ENCODE measurements at places on chromosomes 4 and X. TPM values are rescaled to one million over a fixed set of nuclear protein-coding genes. Genes with fewer than 3 reads are reported as not detected.

Gene BEX5
- total RNA-seq = 22.8 TPM

Gene ARFIP1
- total RNA-seq = 44.7 TPM

Gene TCEAL5
- total RNA-seq = not detected

Gene MAGEA6
- total RNA-seq = not detected

Gene STBD1
- total RNA-seq = 1.3 TPM

GRCh38 chr4:140069066-140069465 lies 84.9 kb downstream of the MAML3 start:
- H3K27me3 ChIP-seq = no peaks in the 10 kb centered on the region
- no peak overlapping the region for H3K4me3 ChIP-seq
- no peak overlapping the region for H3K27ac ChIP-seq
- no peaks in the 10 kb centered on the region for H3K4me1 ChIP-seq
- no peak for DNase-seq

- no peak overlapping the region for H3K4me3 ChIP-seq
- H3K4me1 ChIP-seq = no peaks in the 10 kb centered on the region
- no peak for DNase-seq
- H3K36me3 ChIP-seq = no peaks in the 10 kb centered on the region
Measured at GRCh38 chr4:22466581-22466980, 49.3 kb downstream of the ADGRA3 start.

DNA sequence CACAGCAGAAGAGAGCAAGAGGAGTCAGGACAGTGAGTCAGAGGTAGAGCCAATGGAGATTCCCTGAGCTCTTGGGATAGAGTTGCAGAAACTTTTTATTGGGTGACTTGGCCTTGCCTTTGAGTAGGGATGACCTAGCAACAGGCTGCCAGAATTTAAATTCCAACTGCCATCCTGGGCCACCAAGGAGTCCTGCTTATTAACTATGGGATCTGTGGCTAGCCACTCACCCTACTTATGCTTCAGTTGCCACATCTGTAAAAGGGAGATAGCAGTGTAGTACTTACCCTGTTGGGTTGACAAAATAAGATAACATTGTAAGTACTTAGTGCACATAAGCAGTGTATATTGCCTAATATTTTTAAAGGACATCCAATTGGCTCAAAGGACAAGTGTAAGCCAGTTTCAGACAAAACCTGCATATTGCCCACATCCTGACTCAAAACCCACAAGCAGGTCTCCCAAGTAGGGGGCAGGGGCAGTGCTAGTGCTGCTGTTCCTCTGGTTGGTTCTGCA lies 43.5 kb upstream of the TMEM164 start:
- DNase-seq = no peak
- no peaks in the 10 kb centered on the region for H3K4me1 ChIP-seq
- H3K36me3 ChIP-seq = no peaks in the 10 kb centered on the region
- H3K4me3 ChIP-seq = no peak overlapping the region

GRCh38 chr4:139137763-139138162 lies 39.3 kb downstream of the ELF2 start:
- H3K4me1 ChIP-seq = peaks cover 28% of the 10 kb centered on the region
- H3K27ac ChIP-seq = no peak overlapping the region
- no peak overlapping the region for H3K4me3 ChIP-seq
- no peak for DNase-seq
- H3K36me3 ChIP-seq = no peaks in the 10 kb centered on the region

GRCh38 chr4:147823130-147823529 lies 91.2 kb downstream of the ARHGAP10 start:
- H3K4me3 ChIP-seq = no peak overlapping the region
- H3K27ac ChIP-seq = peak overlapping the region; percentile 69
- no peaks in the 10 kb centered on the region for H3K27me3 ChIP-seq
- H3K4me1 ChIP-seq = peaks cover 27% of the 10 kb centered on the region

Measured in thyroid gland (tissue), 4 donors.